ENCODE measurements at places on chromosomes 4 and X.

GRCh38 chrX:149711545-149712236 is at the start of gene MAGEA11:
TSS of gene MAGEA11 (plus strand) at chrX:149712060. CDS start at chrX:149713160, 1,100 bp downstream.
- DNase-seq: no peak

DNA sequence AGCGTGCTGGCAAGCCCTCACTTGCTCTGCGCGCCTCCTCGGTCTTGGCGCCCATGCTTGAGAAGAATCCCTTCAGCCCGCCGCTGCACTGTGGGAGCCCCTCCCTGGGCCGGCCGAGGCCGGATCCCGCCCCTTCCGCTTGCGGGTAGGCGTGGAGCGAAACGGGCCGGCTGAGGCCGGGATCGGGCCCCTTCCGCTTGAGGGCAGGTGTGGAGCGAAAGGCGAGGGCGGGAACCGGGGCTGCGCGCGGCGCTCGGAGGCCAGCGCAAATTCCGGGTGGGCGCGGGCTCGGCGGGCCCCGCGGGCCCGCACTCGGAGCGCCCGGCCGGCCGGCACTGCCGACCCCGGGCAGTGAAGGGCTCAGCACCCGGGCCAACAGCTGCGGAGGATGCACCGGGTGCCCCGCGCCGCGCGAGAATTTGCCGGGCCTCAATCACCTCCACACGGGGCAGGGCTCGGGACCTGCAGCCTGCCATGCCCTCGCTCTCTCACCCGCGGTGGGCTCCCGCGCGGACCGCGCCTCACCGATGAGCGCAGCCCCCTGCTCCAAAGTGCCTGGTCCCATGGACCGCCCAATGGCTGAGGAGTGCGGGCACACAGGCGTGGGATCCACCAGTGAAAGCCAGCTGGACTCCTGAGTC is 58.1 kb upstream of the GBA3 start:
- no peak for DNase-seq

GRCh38 chr4:11287055-11287454 is 141.6 kb downstream of the HS3ST1 start:
- DNase-seq: no peak

DNA sequence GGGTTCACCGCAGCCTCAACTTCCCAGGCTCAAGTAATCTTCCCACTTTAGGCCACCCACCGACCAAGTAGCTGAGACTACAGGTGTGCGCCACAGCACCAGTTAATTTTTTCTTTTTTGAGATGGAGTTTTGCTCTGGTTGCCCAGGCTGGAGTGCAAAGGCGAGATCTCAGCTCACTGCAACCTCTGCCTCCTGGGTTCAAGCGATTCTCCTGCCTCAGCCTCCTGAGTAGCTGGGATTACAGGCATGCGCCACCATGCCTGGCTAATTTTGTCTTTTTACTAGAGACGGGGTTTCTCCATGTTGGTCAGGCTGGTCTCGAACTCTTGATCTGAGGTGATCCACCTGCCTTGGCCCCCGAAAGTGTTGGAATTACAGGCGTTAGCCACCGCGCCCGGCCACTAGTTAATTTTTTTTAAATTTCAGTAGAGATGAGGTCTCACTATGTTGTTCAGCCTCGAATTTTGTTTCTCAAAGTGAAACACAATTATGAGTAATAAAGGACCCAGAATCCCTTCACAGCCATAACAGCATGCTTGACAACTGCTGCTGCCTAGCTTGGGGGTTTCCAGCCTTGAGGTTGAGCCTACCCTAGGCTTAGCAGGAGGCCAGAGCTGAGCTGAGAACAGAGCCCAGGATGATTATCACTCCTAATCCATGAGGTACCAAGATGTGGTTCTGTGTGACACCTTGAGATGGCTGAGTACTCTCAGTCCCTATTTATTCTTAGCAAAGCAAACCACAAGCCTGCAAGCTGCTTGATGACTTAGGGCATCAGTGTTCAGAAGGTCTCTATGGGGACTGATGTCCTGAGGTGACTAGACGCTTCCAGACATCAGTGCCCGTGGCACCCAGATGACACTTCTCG is 41.6 kb upstream of the NKRF start:
- DNase-seq: no peak

GRCh38 chr4:173794662-173795061 is 264.6 kb upstream of the HAND2 start:
- DNase-seq: no peak

GRCh38 chr4:113293674-113294073 is 244.2 kb downstream of the ANK2 start:
- DNase-seq: no peak

DNA sequence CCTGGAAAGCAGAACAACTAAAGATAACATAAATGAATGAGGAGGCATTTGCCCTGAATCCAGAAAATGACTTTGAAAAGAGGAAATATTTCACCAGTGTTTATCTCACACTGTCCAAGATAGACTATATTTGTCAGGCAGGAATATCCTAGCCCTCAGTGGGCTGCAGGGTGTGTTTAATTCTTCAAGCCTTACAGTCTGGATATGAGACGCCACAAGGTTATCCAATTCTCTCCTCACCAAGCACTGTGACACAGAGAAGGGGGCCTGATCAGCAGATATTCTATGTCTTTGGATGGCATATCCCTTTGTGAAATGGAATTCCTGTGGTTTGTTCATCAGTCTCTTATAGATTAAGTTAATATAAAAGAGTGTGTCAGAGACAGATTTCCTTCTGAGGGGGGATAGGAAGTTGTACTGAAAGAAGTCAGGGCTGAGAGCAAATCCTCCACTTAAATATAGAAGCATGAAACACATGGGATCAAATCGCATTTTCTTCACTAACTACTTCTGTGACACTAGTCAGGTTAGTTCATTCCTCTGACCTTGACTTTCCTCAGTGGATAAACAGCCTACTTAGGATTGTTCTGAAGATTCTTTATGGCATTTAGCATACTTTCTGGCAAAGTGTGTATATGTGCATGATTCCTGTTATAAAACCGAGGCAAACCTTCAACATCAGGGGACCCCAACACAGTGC is 6.8 kb upstream of the G3BP2 start:
- DNase-seq: no peak

DNA sequence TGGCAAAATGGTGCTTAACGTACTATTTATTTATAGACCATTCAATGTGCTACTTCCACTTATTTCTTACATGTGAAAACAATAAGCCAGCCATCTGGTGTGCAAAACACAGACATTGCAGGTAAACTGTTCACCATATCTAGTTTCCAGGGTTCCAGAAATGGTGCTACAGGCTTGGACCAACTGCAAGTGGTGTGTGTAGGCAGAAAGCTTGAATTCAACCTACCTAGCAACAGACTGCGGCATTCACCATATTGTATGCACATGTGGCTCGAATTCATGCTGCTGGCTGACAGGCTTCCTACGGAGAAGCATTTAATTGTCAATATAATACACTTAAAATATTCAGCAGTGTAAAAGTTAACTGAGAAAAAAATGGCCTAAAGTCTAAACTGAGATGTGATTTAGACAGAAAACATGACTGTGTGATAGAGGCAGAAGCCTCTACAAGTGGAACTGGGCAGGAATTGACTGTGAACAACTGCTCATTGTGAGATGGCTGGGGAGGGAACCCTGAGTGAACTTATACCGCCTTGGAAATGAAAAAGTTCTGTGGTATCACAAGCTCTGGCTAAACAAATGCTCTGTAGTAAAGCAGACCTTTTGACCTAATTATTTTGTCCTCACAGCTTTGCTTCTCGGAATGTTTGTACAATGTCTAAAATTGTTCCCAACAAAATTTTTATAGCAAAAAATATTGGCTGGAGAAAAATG is 434.7 kb downstream of the GRIA2 start:
- no peak for DNase-seq

DNA sequence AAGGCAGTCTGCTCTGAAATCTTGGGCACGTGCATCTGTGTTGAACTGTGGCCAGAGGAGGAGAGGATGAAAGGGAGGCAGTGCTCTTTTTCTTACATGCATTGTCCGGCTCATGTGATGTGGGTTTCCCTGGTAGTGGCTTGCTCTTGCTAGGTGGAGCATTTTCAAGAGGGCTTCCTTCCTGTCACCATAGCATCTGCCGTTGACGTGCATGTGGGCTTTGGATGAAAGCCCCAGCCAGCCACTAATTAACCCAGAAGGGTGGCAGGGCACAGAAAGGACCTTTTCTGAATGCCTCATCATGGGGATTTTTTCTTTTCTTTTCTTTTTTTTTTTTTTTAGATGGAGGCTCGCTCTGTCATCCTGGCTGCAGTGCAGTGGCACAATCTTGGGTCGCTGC is 121.3 kb downstream of the GPR143 start:
- no peak for DNase-seq

DNA sequence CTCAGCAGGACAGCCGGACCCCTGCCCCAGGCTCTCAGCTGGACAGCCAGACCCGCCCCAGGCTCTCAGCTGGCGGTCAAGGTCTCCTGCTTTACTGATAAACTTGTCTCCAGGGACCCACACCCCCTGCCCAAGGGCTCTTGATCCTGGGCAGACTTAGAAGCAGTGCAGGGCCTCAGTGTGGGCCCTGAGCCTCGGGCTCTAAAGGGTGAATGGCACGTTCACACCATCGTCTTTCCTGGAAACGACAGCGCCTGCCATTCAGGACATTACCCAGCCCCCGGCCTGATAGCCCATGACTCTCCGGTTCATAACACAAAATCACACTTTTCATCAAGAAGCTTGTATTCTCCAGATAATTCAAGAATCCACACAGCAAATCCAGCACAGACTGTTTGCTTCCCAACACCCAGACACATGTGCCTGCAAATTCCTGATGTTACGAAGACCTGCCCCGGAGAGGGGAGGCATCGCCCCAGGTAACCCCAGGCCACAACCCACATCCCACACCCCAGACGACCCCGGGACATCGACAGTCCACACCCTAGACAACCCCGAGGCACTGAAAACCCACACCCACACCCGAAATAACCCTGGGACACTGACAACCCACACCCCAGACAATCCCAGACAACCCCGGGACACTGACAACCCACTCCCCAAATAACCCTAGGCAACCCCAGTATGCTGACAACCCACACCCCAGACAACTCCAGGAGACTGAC is 136.8 kb downstream of the FAM53A start:
- DNase-seq: no peak

GRCh38 chr4:40749717-40750460 is at the start of gene NSUN7:
TSS of gene NSUN7 (plus strand) at chr4:40749955. CDS start at chr4:40750694, 739 bp downstream.
- peak; percentile 87 for DNase-seq

DNA sequence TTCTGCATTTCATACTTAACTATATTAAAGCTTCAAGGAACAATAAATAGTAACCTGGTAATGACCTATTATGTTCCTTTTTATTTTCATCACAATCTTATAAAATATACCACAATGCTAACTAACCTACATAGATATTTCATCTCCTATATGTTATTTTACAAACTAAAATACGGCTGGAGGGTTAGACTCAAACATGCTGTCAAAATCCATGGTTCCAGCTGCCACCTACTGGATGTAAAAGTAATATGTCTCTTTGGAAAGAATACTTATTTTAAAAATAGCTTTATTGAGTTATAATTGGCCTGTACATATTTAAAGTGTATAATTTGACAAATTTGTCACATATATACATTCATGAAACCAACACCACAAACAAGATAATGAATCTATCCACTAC is 15.0 kb downstream of the RGN start:
- no peak for DNase-seq

- no peak for DNase-seq
These were observed 50.9 kb downstream of the TSPAN7 start for GRCh38 chrX:38612281-38612680.

DNA sequence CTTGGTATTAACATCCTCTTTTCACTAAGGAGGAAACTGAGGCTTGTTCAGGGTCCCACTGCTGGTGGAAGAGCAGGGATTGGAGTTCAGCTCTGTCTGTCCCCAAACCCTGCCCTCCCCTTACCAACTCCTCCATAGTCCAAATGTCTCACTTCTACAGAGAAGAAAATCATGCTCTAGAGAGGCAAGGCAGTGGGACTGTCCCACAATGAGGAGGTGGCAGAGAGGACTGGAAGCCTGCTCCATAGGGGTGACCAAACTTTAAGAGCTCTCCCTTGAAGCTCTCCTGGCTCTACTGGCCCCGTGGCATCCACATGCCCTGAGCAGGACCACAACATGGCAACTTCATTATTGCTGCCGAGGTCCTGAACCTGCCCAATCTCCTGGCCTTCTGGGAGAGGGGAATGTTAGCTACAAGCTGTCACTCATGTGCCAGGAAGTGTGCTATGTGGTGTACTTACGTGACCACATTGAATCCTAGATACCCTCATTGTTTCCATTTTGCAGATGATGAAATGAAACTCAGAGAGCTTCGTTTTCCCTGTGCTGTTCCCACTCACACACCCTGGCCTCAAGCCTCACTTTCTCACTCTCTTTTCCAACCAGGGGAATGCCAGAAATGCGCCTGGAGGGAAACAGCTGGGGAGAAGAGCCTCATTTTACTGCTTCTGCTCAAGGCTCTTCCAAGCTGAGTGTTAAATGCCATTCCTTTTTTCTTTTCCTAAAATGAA is 71.5 kb downstream of the ANAPC4 start:
- no peak for DNase-seq

- DNase-seq: no peak
These were observed 7.5 kb downstream of the GPRIN3 start for GRCh38 chr4:89300060-89300459.

DNA sequence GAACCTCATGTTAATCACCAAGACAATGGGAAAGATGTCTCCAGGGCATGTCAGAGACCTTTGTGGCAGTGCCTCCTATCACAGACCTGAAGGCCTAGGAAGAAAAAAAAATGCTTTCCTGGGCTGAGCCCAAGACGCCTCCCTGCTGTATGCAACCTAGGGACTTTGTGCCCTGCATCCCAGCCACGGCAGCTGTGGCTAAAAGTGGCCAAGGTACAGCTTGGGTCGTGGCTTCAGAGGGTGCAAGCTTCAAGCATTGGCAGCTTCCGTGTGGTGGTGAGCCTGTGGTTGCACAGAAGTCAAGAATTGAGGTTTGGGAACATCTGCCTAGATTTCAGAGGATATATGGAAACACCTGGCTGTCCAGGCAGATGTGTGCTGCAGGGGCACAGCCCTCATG is 40.5 kb downstream of the SPANXN3 start:
- DNase-seq: no peak

DNA sequence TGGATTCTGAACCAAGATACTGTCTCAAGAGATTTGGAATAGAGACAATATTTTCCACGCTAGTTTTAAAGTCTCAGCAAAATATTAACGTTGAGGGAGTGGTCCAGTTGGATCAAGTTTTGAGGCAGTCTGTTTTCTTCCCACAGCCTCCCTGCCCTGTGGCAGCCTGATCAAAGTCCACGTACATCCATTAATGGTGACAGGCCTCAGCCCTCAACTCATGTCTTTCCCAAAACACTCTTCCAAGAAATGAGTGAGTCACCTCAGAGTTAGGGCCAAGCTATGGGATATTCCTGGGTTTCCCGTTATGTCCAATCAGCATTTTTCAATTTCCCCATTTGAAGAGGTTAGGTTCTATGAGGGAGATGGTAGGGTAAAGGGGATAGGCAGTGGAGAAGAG is 28.5 kb downstream of the EGFL6 start:
- no peak for DNase-seq

DNA sequence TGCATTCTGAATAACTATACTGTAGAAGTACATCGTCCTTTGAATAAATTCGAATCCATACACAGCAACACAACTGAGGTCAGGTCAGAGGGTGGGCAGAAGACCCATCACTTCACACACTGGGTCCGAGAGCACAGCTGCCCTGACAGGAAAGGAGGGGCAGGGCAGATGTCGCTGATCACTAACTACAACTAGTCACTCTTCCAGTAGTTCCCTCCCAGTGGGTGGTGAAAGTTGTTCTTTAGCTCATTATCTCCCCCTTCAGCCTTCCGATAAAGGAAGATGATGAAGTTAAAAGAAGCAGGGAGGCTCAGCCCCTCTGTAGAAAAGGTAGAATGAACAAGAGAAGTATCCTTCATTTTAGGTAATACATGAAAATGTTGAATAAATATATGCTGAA is 278.9 kb downstream of the INPP4B start:
- no peak for DNase-seq

- DNase-seq: no peak
These were observed 48.3 kb upstream of the TMEM150C start for GRCh38 chr4:82610041-82610440.

Measured in lower leg skin (tissue), 4 donors.